ENCODE measurements at places on chromosomes 12 and 14.

- DNase-seq: no peak
Measured at GRCh38 chr14:29637411-29637810, 290.2 kb downstream of the PRKD1 start.

- no peak for DNase-seq
Measured at GRCh38 chr14:22768947-22769346, 2.5 kb downstream of the OXA1L start.

DNA sequence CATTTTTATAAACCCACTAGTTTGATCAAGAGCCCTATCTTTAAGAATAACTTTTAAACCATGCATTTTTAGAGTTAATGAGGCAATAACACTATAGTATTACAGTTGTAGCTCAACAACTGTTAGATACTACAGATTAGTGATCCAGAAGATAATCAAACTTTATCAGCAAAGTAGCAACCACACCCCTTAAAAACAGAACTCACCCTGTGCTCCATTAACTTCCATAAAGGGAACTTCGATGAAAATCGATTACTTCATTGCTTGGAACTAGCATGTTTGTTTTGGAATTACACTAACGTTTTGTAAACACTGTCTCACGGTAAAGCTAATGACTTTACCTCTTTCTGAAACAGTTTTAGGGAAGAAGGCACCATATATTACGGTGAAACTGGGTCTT, 1.4 kb downstream of the SGPP1 start:
- no peak for DNase-seq

- no peak for DNase-seq
Measured at GRCh38 chr14:51880835-51881580, 20.6 kb downstream of the GNG2 start.

GRCh38 chr12:86006727-86007126, 132.6 kb downstream of the NTS start:
- no peak for DNase-seq

GRCh38 chr14:63524537-63525155, 18.5 kb downstream of the PPP2R5E start:
- DNase-seq: no peak

GRCh38 chr14:39303115-39303514, 69.4 kb downstream of the MIA2 start:
- no peak for DNase-seq

DNA sequence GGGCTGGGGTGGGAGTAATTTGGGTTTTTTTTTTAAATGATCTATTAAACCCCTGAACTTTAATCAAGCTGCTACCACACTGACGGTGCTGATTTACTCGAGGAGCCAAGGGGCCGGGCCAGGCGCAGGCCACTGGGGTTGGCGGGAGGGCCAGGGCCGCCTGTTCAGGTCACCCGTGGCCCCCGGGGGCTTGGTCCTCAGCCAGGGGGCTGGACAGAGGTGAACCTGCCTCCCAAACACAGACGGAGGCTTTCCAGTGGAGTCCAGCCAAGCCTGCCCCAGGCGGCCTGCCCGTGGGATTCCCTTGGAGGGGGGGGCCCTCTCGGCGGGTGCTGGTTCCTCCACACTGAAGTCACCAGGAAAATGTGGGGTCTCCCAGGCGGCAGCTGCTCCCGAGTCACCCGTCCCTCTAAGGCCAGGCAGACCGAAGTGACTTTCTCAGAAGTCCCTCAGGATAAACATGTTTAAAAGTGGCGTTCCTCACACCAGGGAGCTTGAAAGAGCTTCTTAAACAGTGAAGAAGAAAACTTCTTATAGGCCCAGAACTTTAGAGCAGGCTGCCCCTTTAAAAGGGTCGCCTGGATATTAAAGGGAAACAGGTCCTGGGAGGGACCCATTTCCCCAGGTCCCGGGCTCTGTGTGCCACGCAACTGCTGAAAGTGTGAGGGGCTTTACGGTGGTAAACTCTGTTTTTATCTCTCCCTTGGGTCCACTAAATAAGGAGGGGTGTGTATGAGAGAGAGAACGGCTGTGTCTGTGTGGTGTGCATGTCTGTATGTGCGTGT, 167.2 kb upstream of the GSC start:
- DNase-seq: no peak

DNA sequence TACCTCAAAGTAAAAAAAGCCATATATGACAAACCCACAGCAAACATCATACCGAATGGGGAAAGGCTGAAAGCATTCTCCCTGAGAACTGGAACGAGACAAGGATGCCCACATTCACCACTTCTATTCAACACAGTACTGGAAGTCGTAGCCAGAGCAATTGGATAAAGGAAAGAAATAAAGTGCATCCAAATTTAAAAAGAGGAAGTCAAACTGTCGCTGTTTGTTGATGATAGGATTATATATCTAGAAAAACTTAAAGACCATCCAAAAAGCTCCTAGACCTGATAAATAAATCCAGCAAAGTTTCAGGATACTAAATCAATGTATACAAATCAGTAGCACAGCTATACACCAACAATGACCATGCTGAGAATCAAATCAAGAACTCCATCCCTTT, 5.2 kb downstream of the NDUFA12 start:
- no peak for DNase-seq

GRCh38 chr14:75294649-75295033, 16.0 kb downstream of the FOS start:
- no peak for DNase-seq

DNA sequence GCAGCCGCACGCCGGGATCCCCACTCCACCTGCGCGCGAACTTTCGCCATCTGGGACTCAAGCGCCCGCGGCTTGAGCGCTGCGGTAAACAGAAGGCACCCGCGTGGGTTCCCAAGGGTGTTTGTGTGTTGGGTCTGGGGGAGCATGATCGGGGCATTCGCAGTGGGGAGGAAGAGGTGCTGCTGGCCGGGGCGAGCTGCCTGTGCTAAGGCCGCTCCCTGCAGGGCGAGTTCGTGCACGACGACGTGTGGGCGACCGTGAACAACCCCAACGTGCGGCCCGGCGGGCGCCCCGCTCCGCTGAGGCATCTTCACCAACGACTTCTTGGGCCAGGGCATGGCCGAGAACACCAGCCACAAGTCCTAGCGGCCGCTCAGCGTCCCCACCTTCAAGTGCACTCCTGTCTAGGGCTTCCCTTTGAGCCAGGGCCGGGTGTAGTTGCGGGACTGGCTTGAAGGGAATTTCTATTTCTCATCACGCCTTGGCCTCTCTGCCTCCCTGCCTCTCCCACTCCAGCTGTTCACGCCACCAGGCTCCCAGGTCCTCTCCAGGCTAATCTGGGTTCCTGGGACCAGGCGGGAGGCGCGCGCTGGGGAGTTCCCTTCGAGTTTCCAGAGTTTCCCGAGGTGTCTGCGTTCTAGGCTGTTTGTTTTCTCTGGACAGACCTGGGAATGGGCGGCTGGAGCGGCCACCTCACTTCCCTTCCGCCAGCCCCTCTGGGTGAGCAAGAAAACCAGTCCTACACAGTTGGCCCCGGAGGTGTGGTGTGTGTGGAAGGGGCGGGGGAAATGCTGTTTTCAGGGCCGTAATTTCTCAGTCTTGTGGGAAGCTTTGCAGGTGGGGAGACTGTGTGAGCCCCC, 417.8 kb upstream of the TMTC1 start:
- no peak for DNase-seq

GRCh38 chr12:76106631-76107030, 22.1 kb upstream of the NAP1L1 start:
- no peak for DNase-seq

- DNase-seq: no peak
Measured at GRCh38 chr14:57073986-57074385, 194.7 kb downstream of the EXOC5 start.

GRCh38 chr14:53538316-53538881, 385.3 kb upstream of the DDHD1 start:
- DNase-seq: no peak

DNA sequence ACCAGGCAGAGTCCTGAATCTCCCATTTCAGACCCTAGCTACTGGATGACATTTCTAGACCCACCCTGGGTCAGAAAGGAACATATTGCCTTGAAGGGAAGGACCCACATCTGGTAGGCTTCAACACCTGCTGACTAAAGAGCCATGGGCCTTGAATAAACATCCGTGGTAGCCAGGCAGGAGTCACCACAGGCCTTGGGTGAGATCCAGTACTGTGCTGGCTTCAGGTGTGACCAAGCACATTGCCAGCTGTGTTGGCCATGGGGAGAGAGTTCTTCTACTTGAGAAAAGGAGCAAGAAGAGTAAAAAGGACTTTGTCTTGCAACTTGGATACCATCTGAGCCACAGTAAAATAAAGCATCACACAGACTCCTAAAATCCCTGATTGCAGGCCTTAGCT, 332.6 kb downstream of the SLC16A7 start:
- DNase-seq: no peak

DNA sequence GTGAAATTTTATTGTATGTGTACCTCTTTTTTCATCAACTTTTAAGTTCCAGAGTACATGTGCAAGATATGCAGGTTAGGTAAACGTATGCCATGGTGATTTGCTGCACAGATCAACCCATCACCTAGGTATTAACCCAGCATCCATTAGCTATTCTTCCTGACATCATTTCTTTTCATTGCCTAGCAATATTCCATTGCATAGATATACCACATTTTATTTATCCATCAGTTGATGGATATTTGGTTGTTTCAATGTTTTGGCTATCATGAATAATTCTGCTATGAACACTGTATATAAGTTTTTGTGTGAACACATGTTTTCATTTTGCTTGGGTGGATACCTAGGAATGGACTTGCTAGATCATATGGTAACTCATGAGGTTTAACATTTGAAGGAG, 439.9 kb upstream of the SOX5 start:
- no peak for DNase-seq

DNA sequence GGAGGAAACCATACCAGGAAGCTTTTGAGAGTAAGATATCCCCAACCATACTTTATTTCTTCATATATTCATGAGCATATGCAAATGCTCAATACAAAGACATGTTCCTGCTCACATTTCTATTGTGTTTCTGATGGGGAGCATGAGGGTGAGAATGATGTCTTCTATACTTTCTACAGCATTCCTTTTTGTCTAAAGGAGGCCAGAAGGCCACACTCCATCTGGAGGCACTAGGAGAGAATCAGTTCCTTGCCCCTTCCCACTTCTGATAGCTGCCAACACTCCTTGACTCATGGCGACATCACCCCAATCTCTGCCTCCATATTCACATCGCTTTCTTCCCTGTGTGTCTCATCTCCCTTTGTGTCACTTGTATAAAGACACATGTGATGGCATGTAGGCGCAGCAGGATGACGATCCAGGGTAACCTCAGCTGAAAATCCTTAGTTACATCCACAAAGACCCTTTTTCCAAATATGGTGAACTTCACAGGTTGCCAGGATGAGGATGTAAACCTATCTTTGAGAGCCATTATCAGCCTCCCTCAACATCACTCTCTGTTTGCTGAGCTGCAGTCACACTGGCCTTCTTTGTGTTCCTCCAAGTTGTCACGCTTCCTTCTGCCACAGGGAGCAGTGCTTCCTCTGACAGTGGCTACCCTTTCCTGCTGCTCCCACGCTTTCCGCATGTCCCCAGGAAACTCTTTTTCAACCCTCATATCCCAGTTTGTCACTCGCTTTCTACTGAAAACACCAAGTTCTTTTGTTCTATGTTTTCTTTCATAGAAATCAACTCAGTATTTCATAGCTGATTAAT, 96.9 kb downstream of the STXBP6 start:
- no peak for DNase-seq

GRCh38 chr12:69068448-69068847, 135.5 kb upstream of the CPM start:
- no peak for DNase-seq

GRCh38 chr12:81588235-81589008, 170.7 kb downstream of the PPFIA2 start:
- no peak for DNase-seq

DNA sequence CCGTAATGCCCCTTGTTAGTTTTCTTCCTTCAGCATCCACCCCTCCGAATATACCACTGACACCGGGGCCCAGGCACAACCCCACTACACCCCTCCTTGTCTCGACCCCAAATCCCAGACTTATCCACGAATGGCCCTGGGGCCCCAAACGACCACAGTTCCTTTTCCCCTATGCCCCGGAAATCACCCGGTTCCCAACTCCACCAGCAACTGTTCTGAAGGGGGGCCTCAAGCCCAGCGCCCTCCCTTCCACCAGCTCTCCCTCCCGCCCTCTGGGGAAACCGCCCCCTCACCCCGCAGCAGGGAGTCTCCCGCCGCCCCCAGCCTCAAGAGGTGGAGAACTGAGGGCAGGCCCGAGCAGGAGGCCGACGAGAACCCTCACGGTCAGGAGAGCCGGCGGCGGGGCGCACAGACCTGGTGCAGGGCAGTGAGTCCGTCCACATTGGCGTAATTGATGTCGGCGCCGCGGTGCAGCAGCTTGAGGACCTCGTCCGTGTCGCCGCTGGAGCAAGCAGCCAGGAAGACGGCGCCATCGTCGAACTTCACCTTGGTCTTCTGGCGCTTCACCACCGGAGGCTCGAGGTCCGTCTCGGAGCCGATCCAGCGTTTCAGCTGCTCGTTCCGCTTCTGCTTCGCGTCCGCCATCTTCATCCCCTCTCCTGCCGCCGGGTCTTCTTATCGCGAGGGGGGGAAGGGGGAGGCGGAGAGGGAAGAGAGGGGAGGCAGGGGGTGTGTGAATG, 446 bp downstream of the PPP1R12A start:
- peak; percentile 86 for DNase-seq

GRCh38 chr14:105398726-105399465, 558 bp downstream of the TEX22 start:
- DNase-seq: no peak

- no peak for DNase-seq
Measured at GRCh38 chr12:95057424-95057823, 16.0 kb downstream of the NR2C1 start.

DNA sequence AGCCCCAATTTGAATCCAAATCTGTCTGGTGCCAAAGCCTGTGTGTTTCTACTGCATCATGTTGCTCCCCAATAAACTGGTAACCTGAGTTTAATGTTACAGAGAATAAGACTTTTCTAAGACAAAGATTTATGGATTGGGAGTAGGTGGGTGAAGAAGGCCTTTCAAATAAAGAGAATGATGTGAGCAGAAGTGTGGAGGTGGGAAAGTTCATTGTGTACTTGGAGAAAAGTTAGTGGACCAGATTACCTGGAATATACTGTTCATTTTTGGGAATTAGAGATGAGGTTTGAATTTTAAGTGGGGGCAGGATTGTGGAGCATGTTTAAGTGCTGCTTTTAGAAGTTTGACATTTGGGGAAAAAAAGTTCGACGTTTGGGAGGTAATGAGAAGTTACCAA, 3.1 kb downstream of the FRS2 start:
- no peak for DNase-seq

GRCh38 chr12:3933074-3933818, 60.0 kb upstream of the PARP11 start:
- no peak for DNase-seq

DNA sequence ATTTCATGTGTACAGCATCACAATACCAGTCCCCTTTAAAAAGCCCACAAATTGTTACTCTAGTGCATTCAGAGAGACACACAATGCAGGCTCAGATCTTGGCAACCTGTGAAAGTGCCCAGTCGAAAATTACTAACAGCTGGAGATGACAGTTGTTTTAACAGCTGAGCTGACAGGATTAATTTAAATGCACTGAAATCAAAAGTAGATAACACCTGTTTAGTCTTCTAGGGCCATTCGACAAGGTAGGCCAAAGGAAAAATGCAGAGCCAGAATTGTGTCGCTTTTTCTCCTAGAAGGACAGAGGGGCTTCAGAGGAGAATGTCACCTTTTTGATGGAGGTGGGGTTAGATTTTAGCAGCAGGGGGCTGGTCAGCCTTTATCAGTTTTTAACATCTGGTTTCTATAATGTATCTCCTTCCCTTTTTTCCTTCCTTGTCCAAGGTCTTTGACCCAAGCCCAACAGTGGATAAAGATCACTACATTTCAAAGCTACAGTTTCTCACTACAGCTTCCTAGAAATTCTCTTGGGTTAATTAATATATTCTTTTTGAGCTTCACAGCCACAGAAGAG, 139.1 kb downstream of the SOX5 start:
- no peak for DNase-seq

GRCh38 chr12:119036878-119037825, 55.8 kb downstream of the SRRM4 start:
- DNase-seq: no peak
